ENCODE measurements at places on chromosomes 5 and 9. TPM values are rescaled to one million over a fixed set of nuclear protein-coding genes. Genes with fewer than 3 reads are reported as not detected.

- DNase-seq, result no peak
These were observed 10.2 kb downstream of the NFX1 start for GRCh38 chr9:33300546-33300945.

DNA sequence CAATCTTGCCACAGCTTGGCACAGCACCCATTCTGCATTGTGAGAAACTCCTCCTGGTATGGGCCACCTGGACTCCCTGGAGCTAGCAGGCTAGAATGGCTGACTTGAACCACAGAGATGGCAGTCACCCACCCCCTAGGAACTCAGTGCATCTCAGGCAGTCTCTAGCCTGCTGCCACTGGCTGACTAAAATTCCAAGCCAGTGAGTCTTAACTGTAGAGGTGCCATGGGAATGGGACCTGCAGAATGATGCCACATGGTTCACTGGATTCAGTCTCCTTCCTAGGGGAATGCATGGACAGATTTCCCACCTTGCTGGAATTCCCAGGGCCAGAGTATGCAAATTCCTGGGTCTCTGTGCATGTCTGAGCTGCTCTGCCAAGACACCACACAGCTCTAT, 382.9 kb downstream of the MAN2A1 start:
- DNase-seq, result no peak

FOXD4L6 gene
- not detected for total RNA-seq

GRCh38 chr9:73667749-73668148, 516.1 kb downstream of the ANXA1 start:
- no peak for DNase-seq

DNA sequence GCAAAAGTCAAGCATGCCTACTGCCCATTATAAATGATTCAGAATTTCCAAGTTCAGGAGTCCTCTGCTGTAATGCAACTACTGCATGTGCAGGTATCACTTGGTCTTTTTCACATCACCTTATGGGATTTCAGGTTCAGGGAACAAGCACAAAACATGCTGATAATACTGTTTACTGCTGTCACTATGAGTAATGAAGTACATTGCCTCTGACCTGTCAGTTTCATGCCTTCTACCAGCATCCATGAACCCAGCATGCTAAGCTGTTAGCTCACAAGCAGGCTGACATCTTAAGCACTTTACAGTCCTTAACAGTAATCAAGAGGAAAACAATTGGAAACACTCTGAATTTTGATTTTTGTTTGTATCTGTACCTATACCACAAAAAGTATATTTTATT, 743.8 kb downstream of the CDH12 start:
- DNase-seq, result no peak
